ENCODE measurements at places on chromosomes 11 and 22.

GRCh38 chr11:92501066-92501739, 276.6 kb downstream of the FAT3 start:
- DNase-seq, result no peak

GRCh38 chr11:101323997-101324396, 194.4 kb upstream of the PGR start:
- no peak for DNase-seq

DNA sequence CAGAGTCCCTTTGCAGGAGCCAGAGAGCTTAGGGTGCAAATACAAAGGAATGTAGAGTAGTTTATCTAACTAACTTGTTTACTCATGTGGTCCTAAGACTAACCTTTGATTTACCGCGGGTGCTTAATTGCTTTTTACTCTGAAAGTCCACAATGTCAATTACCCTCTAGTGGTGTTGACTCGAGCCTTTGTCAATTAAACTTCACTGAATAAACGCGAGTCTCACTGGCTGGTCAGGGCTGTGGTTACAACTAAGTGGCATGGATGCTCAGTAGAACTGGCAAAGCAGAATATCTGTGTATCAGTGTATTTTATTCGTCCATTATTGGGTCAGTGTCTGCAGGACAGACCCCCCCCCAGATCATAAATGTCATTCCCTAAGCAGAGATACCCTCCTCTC, 181.7 kb downstream of the OR4C45 start:
- DNase-seq, result no peak

GRCh38 chr11:115168686-115169085, 335.5 kb downstream of the CADM1 start:
- no peak for DNase-seq

GRCh38 chr11:2724653-2725367, 25.0 kb upstream of the KCNQ1OT1 start:
- no peak for DNase-seq

GRCh38 chr11:8584082-8584481, 9.9 kb downstream of the STK33 start:
- DNase-seq, result no peak

GRCh38 chr22:17117400-17117799, 3.8 kb downstream of the TMEM121B start:
- no peak for DNase-seq

DNA sequence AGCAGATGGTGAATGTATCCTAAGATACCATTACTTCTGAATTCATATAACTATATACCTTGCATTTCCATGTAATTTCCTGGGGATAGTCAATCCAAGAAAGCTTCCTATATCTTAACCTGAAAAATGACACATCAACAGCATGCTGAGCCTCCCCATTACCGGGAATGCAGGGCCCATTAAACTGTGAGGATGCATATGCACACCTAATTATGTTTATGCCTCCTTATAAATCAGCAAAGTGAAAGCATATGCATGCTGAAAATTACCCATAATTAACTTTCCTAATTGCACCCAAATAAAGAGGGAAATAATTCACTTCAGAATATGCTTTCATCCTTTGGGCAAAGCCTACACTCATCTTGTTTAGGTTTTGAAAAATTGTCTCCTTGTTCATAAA, 663.0 kb downstream of the KCNA4 start:
- DNase-seq, result no peak

DNA sequence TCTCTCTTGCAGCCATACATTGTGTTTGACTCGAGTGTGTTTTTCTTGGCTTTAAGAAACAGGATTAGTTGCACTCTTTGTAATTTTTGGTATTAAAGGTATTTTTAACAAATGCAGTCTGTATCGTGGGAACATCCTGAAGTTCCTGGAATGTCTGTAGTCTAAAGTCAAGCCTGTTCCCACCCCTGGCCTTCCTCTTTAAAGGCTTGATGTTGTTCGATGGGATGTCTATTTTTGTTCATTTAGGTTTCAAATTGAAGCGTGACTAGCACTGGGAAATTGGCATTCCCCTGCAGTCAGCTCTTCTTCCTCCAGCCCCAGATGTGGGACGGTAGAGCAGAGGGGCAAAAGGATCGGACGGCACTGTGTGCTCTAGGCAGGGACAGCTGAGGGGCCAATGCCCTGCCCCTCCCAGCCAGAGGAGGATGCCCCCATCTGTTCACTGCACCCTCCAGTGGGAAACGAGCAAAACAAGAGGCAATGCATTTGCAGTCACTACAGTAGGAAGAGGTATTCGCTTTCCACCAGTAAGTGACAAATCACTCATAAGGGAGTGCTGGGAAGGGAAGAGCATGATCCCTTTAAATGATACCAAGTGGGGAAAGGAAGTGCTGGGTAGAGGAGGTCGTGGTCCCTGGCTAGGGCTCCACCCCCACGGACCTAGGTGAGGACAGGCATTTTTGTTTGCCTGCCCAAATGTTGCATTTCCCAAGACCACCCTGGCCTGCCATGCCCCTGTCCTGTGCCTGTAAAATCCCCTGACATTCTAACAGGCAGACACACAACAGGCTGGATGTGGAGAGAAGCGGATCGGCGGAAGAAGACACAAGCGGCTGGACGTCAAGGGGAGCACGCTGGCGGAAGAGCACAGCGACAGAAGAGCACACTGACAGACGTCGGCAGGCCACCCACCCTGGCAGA, 47.4 kb upstream of the SEPTIN5 start:
- no peak for DNase-seq

DNA sequence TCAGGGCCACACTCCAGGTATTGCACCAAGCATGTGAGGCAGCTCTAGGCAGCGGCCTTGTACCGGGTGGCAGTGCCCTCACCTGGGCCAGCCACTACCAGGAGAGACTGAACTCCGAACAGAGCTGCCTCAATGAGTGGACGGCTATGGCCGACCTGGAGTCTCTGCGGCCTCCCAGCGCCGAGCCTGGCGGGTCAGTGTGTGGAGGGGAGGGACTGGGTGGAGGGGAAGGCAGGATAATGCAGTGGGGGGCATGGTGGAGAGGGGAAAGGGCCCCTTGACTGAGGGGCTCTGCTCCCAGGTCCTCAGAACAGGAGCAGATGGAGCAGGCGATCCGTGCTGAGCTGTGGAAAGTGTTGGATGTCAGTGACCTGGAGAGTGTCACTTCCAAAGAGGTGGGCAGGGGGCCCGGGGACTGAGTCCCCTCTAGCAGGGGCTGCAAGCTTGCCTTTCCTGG, 4.2 kb downstream of the SSH3 start:
- no peak for DNase-seq

DNA sequence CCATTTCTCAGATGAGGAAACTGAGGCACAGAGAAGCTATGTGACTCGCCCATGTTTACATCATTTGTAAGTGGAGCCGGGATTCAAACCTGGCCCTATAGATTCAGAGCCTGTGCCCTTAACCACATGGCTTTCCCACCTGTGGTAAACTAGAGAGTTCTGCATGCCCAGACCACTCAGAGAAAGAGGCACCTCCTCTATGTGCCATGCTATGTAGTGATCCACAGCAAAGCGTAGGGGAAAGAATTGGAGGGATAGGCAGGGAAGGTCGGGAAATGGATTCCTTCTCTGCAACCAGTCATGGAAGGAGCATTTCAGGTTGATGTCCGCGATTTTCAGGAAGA, 15.4 kb upstream of the POU2AF2 start:
- no peak for DNase-seq

- DNase-seq, result no peak
Measured at GRCh38 chr11:57834852-57835251, 73.2 kb downstream of the CTNND1 start.

DNA sequence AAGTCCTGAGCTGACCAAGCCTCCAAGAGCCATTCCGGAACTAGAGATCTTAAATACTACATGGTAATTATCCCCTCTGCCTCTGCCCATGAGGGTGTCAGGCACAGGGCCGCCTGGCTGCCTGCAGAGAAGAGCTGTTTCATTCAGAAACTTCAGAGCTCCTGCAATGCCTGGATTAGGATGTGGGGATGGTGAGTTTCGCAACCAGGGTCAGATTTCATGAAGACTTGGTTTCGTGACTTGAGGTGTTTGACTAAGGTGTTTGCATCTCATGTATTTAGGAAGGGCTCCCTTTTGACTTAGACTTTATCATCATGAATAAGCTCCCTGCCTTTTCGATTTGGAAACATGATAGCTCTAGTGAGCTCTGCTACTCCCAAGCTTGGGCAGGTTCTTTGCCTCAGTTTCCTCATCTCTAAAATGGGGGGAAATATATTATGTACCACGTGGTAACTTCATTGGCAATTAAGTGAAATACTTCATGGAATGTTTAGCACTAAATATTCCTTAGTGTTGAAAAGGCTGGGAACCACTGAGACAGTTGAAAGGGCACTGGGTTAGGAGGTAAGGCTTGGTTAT, 9.1 kb downstream of the TIMP3 start:
- no peak for DNase-seq

- DNase-seq, result no peak
Measured at GRCh38 chr22:27867953-27868731, 50.9 kb downstream of the PITPNB start.

- no peak for DNase-seq
Measured at GRCh38 chr11:30426781-30427180, 103.9 kb downstream of the ARL14EP start.

DNA sequence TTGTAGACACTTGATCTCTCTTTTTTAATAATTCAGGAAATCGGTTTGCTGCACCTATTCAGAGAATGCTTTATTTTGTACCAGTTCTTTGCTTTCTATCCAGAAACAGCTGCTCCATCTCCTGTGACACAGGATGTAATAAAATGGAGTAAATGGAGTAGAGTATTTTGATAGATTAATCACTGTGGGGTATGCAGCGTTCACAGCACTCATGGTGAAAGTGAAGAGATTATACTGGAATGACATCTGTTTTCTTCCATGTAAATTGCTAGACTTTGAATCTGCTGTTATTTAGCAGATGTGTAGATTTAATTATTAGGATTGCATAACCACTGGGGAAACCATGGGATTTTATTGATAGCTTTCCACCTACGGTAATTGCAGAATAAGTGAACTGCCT, 227.3 kb upstream of the ARHGAP42 start:
- DNase-seq, result no peak

DNA sequence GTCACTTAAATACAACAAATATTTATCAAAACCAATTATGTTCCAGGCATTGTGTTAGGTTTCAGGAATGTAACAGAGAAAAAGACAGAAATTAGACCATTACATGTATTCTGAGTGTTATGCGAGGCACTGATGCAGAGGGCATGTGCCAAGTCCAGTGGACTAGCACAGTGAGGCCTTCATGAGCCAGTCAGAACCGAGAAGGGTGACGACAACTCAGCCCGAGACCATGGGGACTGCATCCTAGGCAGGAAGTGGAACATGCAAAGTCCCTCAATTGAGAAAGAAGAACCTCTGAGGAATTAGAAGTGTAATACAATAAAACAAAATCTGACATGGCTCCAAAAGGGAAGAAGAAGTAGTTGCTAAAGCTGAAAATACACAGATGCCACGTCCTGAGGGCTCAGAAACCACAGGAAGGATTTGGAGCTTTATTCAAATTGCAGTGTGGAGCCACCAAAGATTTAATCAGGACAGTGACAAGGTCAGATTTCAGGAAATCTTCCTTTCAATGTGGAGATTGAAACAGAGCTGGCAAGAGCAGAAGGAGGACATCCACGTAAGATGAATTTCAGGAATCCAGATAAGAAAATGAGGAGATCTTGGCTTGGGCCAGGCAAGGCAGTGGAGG, 529.6 kb downstream of the NTM start:
- DNase-seq, result no peak

DNA sequence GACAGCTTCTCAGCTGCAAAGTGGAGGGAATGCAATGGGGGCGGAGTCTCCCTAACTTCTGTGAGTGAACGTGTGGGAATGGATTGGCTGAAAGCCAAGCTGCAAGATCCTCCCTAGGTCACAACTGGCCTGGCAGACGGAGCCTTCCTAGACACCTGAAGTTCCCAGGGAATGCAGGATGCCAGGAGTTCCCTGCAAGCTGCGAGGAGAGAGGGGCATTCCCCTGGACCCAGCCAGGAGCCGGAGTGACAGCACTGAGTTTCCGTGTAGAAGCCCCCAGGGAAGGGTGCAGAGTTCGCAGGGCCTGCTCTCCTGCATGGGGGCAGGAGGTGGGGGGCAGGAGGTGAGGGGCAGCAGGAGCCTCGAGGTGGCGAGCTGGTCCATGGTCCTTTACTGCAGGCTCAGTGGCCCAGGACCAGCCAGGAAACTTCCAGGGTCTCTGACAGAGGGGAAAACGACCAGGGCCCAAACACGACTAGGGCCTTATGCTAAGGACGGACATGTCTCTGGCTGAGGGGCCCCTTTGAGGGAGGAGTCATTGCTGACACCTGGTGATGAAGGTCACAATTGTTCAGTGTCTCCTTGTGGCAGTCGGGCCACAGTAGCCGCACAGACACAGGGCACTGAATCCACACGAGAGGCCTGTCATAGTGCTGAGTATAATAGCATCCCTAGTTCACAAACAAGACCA, 141.4 kb downstream of the FBXO7 start:
- DNase-seq, result no peak

DNA sequence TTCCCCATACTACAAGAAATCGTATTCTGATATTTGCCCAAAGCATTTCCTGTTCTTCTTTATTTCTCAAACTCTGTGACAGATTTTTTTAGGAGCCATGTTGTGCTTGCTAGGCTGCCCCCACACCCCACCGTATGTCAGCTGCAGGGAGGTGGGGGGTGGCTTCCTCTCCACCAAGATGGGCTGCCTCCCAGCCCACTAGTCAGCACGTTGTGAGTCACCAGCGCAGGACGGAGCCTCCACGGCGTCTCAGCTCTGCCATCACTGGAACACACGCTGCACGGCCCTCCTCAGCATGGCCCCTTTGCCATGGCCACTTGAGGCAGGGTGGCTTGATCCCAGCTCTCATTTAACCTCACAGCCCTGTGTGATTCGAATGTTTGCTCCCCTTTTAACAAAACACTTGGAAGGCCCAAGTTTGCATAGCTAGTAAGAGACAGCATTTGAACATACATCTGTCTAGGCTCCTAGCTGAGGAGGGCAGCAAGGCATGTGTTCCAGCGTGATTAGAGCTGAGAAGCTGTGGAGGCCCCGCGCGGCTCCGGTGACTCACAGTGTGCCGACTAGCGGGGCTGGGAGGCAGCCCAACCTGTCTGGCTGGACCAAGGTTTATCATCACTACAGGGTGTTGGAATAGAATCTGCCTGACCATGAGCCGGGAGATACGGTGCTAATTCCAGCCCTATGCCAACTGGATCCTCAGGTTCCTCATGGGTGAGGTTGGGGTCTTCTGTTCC, 180.7 kb upstream of the NCAM1 start:
- no peak for DNase-seq

DNA sequence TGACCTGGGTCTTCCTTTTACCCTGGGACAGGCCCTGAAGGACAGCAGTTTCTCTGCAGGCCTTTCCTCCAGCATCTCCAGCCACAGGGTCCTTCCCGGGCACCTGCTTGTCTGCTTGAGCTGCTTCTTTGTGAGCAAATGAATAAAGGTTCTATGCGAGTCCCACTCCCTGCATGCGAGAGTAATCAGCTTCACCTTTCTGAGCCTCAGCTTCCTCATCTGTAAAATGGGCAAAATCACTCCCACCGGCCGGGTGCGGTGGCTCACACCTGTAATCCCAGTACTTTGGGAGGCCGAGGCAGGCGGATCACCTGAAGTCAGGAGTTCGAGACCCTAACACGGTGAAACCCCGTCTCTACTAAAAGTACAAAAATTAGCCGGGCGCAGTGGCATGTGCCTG, 31.1 kb downstream of the IFT27 start:
- no peak for DNase-seq
